Stimulated activated CD8-positive, alpha-beta memory T cell treated with anti-CD3 and anti-CD28 coated beads, Interleukin-2, amount 100 ng/mL, for 1 hour (primary cell): ENCODE measurements at places on chromosomes 5 and 9.
A peak's percentile ranks its signal among the peaks of the same experiment; 100 is the strongest.

DNA sequence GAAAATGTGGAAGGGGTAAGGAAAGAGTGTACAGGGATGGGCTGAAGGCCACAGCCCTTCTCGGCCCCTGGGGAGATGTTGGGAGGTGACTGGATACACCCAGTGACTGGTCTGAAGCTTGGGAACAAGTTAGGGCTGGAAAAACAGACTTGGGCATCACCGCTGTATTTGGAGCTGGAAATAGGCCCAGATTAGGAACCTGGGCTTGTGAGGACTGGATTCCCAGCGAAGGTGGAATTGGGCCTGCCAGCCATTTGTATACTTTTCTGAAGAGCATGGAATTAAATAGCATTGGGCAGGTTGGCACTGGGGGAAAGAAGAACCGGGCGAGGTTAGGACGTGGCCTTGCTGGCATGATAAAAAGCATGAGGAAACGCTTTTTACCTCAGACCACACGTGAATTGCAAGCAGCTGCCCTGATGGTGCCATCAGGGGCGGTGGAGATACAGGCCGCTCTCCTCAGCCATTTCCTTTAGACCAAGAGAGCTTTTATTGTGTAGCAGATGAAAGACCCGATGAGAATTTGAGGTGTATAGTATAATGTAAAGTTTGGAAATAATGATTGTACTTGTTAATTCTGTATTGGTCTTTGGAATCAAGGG lies 37.8 kb downstream of the OTULIN start:
- DNase-seq: no peak

DNA sequence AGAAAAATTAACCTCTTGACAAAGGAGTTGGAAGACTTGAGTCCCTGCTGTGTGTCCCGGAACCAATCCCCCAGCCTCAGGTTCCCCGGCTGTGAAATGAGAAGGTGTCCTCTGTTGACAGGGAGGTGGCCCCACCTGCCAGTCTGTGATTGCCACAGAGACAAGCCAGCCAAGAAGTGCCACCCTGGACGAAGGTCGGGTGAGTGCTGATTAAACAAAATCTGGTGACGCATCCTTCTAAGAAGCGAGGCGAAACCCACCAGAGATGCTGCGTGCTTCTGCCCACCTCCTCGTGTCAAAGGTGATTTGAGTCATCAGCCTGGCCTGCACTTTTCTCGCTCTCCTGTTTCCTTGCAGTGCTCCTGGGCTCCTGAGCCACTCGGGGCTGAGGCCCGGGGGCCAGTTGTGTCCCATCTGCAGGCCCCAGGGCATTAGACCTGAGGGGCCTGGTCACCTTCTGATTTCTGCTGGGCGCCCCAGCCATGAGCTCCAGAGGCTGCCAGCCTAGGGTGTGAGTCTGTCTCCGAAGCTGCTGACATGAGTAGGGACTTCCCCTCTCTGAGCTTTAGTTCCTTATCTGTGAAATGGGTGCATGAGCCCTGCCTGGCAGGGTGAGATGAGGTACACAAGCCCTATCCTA lies 28.7 kb downstream of the NEK6 start:
- DNase-seq: no peak

DNA sequence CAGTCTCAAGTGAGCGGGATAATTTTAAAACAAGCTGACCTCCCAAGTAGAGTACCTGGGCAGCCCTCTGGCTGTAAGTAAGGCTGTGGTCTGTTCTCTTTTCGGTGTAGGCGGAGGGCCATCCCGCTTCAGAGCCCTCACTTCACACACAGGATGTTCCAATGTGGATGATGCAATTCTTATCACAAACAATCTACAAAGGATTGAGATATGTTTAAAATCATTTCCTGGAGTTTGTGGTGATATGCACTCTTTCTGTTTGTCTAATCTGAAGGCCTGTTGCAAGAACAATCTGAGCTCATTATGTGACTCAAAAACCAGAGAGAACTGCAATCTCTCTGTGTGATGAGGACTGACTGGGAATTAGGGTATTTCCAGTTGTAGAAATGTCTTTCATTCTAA lies 42.5 kb downstream of the ITGA2 start:
- DNase-seq: no peak

- no peak for DNase-seq
These were observed 55.7 kb upstream of the SYNPO start for GRCh38 chr5:150584556-150585335.

DNA sequence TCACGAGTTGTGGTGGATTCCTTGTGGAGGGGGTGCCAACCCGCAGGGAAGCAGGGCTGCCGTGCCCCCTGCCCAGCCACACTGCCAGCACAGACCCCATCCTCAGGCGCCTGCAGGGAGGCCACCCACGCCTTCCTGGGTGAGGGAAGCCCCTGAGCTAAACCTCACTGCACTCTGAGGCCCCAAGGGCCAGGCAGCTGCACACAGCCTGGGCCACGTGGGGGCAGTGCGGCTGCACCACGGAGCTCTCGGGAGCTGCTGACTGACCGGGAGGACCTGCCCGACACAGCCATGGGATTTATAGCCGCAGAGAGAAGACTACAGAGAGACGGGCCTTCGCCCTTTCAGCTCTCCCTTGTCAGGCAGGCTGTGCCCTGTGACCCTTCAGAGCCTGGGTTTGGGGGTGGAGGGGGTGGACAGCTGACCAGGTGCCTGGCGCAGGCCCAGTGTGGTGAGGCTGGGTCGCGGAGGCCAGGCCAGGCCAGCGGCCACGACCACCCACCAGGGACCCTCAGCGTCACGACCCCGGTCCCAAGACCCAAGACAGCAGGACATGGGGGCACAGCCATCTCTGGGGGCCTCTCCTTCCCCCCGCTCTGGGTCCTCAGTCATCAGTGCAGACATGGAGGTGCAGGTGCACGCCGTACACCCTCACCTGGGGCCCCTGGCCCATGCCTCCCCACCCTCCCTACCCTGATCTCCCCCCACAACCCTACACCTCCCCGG lies 4.3 kb upstream of the AHRR start:
- no peak for DNase-seq

GRCh38 chr9:103997856-103998370 lies 96.2 kb upstream of the SMC2 start:
- DNase-seq: no peak

DNA sequence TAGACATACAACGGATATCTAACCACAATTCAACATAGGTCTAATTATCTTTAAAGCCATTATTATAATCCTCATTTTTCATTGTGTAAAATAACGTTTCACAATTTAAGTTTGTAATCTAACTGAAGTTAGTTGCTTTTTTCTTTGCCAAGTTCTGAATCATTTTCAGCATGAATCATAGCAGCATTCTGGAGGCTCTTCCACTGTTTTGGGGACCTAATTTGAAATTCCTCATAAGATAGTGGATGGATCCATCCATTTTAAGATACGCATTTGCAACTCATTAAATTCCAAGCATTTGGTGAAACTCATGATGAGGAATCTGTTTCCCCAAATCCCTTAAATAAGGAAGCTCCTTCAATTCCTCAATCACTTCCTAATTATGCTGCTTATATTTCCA lies 447.1 kb upstream of the CDH10 start:
- no peak for DNase-seq

GRCh38 chr5:141001446-141001843 lies 35.2 kb downstream of the PCDHAC2 start:
- no peak for DNase-seq

DNA sequence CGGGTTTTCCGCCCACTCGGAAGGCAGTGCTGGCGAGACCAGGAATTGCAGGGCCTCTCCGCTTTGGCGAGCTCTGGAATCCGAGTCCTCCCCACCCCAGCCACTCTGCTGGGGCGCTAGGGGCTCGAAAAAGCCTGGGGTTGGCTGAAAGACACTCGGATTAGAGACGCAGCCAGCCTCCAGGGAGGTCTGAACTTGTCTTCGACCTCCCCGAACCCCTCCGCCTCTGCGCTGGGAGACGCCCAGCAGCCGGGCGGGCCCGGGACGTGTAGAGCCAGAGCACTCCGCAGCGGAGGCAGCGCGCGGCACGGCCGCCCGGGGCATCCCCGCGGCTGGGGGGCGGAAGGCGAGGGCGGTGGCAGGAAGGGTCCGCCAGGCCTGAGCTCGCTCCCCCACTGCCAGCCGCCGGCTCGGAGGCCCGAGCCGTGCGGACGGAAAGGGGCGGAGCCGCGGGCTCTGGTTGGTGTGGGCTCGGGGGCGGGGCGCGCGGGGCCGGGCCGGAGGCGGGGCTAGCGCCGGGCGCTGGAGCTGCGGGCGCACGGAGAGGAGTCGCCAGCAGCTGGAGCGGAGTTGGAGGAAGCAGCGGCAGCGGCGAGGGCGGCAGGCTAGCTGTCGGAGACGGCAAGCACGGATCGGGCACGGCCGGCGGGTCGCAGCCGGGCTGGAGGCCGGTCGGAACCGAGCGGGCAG lies at the start of gene PIK3R1:
PIK3R1 (plus strand) TSS at position 549 of the 690 bp plus-strand sequence. CDS start 10,920 bp downstream, outside the sequence.
- DNase-seq: peak; percentile 88

DNA sequence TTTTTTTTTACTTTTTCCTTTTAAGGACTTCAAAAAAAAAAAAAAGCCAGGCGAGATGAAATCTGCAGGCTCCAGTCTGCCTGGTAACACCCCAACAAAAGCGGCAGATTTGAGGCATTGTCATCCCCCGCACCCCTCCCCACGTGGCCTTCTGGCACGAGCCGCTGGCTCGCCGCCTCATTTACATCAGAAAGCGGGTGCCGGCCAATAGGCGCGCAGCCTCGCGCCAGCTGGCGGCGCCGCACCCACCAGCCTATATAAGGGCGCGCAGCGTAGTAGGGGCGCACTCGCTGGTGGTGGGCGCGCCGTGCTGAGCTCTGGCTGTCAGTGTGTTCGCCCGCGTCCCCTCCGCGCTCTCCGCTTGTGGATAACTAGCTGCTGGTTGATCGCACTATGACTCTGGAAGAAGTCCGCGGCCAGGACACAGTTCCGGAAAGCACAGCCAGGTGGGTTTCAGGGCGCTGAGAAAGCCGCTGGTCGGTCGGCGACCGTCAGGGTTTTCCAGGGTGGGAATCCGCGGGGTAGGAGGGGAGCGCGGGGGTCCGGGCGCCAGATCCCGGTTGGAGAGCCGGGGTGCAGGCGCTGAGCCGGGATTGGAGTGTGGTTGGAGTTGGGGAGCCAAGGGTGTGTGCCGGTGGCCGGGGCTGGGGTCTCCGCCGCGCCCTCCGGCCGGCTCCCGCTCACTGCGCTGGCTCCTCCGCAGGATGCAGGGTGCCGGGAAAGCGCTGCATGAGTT lies at the start of gene GADD45G:
GADD45G (plus strand) TSS at position 284 of the 736 bp plus-strand sequence; CDS start at position 394, 110 bp downstream.
- DNase-seq: peak; percentile 76

GRCh38 chr5:140551872-140552271 lies 4.4 kb downstream of the EIF4EBP3 start:
- DNase-seq: no peak

GRCh38 chr5:8382456-8382855 lies 513.5 kb downstream of the MTRR start:
- no peak for DNase-seq

GRCh38 chr5:123261752-123262151 lies 161.5 kb downstream of the CEP120 start:
- DNase-seq: no peak

GRCh38 chr9:69476016-69476415 lies 151.0 kb downstream of the ENTREP1 start:
- DNase-seq: no peak
